A673 (cell line): ENCODE measurements at places on chromosomes 12 and 14. TPM values are rescaled to one million over a fixed set of nuclear protein-coding genes. Genes with fewer than 3 reads are reported as not detected.

SLC17A8 gene
- not detected in 2 replicates for total RNA-seq

GRCh38 chr12:75709503-75709902, 198.1 kb upstream of the KRR1 start:
- no peak for DNase-seq

DNA sequence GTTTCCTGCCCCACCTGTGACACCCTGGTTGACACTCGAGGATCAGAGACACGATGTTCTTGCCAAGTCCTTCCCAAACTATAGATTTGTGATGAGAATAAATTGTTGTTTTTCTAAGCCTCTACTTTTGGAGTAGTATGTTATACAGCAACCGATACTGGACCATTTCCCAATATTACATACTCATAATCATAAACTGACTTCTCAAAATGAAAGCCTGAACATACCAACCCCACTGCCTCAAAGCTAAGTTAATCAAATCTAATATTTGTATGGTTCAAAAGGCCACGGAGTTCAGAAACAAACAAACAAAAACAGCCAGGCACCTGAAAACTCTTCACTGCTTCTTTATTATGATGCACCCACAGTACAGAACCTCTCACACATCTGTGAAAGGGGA, 52.3 kb upstream of the GPHB5 start:
- no peak for DNase-seq

A2M gene
- 1.3 and 2.0 TPM in 2 replicates for total RNA-seq

DNA sequence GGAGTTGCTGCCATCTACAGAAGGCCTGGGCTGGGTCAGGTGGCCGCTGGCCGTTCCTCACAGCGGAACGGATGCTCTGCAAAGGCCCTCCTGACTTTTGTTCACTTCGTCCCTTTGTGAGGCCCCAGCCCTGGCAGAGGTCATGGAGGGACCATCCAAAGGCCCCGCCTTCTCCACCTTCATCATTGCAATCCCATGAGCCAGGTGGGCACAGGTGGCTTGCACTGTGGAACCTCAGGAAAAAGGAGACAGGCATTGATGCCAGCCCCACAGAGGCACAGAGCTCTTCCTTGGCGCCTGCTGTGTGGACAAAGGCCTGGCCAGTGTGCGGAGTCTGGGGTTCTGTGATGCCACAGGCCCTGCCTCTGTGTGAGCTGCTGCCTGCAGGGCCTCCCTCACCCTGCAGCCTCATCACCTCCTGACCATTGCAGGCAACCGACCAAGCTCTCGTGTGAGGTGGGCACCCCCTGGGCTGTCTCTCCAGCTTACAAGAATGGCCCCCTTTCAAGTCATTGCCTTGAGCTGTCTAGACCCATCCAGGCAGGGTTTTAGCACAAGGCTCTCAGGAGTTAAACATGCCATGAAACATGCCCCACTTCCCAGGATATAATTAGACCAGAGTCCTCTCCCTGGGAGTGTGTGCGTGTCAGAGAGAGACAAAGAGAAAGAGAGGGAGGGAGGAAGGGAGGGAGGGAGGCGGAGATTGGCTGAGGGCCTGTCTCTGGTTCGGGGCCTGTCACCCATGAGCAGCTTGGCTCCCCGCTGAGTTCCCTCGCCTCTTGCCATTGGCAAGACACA, 19.3 kb downstream of the NFKBIA start:
- DNase-seq: peak; percentile 93

- no peak for DNase-seq
Measured at GRCh38 chr12:114868995-114869834, 185.2 kb upstream of the TBX3 start.

DNA sequence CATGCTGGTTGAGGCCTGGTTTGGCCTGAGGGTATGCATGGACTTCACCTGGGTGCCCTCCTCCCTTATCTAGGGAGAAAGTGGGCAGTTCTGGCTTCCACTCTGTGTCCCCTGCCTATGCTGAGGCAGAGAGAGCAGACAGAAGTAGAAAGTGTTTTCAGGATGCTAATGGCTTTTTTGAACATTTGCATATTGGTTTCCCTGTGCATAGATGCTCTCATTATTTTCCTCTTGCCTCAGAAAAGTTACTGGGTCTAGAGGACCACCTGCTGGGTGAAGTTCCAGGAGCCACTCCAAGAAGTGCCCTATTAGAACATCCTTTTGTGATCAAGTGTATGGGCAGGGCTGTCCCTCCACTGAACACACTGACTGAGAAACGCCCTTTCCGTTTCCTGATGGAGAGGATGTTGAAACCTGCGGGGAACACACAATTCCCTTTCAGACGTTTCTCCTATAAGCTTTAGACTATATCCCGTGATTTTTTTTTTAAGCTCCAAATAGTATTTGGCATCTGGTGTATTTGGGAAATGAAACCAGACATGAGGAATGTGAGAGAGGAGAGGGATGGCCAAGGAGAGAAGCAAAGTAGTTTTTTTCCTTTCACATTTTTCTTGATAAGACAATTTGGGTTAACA, 66.6 kb downstream of the DAAM1 start:
- DNase-seq: peak; percentile 23

DNA sequence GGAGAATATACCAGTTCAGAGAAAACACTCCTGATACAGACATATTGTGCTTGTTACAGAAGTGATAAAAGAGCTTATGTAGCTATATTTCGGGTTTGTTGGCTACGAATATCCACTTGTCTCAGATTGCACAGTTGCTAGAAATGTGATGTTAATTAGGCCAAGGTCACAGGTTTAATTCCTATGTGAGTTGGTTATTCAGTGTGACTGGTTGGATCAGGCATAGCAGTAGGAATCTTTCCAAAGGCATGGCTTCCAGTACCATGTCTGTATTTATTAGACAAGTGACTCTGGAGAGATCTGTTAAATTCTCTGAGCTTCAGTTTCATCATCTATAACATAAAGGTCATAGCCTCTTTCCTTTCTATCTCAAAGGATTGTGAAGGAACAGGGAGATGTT, 152.7 kb upstream of the KITLG start:
- DNase-seq: no peak

DNA sequence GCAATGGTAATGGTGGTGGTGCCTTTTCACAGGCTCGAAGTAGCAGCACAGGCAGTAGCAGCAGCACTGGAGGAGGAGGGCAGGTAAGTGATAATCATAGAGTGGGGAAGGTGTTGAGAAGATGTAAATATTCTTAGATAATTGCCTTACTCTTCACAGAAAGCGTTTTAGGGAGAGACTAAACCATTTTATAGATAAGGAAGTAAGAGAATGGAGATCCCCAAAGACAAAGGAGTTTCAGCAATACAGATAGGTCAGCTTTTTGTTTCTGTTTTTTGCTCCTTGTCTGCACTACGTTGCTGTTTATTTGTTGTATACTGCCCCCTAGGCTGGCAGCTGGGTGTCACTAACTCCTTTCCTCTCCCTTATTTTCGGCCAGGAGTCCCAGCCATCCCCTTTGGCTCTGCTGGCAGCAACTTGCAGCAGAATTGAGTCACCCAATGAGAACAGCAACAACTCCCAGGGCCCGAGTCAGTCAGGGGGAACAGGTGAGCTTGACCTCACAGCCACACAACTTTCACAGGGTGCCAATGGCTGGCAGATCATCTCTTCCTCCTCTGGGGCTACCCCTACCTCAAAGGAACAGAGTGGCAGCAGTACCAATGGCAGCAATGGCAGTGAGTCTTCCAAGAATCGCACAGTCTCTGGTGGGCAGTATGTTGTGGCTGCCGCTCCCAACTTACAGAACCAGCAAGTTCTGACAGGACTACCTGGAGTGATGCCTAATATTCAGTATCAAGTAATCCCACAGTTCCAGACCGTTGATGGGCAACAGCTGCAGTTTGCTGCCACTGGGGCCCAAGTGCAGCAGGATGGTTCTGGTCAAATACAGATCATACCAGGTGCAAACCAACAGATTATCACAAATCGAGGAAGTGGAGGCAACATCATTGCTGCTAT, 2.0 kb downstream of the SP1 start:
- DNase-seq: peak; percentile 72

DNA sequence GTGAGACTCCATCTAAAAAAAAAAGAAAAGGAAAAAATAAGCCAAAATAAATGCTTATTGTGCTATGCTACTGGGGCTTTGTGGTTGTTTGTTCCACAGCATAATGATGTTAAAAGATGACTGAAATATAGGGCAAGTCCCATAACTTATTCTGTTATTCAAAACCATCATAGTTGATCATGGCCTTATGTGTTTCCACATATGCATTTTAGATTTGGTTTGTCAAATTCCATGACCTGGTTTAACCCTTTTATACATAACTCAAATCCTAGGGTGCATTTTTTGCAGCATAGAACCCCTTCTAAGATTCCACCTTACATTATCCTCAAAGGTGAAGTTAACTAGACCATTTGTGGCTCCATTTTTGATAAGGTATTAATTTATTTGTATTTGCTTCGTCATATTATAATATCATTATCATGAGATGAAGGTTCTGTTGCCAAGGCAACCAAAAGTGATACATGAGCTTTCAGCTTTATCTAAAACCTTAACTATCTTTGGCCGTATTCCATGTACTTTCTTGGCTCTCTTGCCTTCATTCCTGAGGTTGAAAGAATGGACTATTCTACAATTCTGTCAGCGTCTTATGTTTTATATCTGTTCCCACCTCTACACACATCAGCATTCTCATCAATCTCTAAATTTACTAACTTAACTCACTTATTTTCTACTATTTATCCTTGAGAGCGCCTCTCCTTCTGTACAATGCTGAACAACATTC, 138.7 kb upstream of the DYRK2 start:
- DNase-seq: no peak

GRCh38 chr14:92108345-92109254, 2.2 kb upstream of the ATXN3 start:
- peak; percentile 19 for DNase-seq

DNA sequence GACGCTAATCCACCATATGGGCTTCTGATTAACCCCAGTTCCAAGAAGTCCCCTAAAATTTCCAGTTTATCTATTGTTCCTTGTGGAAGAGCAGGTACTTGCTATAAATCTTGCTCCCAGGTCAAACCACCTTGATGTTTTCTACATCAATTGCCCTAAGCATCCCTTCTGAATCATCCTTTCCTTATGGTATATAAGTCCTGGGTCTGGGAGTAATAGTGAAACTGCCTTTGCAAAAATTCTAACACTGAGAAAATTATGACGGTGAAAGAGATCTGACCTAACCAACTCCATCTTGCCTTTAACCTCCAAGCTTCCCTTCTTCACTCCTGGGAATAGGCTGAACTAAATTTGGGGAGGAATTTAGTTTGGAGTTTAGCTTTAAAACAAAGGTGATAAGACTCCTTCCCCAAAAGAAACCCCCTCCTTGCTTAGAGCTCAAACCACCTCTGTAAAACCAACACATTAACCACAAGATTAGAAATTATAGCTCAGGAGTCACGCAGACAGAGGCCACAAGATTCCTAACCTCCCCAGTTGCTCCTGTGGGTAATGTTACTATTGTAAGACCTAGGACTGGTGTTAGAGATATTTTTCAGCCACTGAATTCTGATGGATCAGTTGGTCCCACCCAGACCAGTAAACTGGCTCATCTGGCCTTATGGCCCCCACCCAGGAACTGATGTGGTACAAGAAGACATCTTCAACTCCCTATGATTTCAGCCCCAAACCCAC, 33.8 kb upstream of the DTX1 start:
- no peak for DNase-seq

- DNase-seq: no peak
Measured at GRCh38 chr12:75568393-75568792, 57.0 kb upstream of the KRR1 start.

DNA sequence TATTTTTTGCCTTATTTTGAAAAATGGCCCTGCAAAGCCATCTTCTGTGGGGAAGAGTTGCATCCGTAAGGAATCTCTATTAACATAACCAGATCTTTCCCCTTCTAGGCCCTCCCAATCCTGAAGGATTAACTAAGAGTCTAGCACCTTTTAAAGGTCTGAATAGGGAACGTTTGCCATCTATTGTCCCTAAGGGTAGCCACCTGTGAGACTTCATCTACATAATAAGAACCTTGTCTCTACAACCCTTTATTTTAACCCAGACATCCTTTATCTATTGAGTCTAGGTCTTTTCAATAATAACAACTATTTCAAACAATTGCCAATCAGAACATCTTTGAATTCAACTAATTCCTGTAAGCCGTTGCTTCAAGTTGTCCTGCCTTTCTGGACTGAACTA, 4.4 kb downstream of the EDDM3B start:
- no peak for DNase-seq

- DNase-seq: no peak
Measured at GRCh38 chr12:116210131-116210530, 67.4 kb downstream of the MED13L start.

DNA sequence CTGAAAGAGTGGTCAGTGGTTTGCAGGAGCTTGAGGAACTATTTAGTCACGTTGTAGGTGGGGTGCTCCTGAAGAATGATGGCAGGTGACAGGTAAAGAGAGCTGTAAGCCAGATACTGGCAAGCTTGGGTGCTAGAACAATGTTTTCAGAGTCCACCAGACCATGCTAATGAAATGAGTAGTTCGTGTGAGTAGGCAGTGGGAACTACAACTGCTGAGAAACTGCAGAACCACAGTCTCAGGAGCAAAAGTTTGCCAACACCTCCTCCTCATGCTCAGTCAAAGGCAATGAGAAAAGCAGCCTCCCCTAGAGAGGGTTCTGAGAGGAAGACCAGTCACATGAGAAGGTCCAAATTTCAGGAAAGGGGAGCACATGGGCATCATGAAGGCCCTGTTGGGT, 91.3 kb downstream of the PRKD1 start:
- DNase-seq: no peak

GRCh38 chr12:94133964-94134795, 14.2 kb upstream of the PLXNC1 start:
- peak; percentile 70 for DNase-seq

GRCh38 chr14:80465546-80466220, 254.4 kb upstream of the DIO2 start:
- no peak for DNase-seq

DNA sequence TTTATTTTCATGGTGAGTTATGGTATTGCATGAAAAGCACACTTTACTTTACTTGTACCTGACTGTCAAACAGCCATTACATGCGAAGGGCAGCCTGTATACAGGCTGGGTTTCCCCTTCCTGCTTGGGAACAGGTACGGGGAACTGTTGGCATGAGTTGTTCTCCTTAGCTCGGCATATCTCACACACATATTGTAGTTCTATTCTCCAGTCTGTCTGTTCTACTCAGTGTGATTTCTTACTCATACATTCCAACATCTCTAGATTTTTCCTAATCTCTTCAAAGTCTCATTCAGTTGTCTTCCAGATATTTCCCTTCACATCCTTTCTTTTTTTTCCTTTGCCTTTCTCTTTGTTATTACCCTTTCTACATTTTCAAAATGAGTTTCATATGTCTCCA, 83.9 kb downstream of the HMGA2 start:
- no peak for DNase-seq

- no peak for DNase-seq
Measured at GRCh38 chr12:106845902-106846301, 71.4 kb downstream of the RIC8B start.

CCDC38 gene
- total RNA-seq: 0.24 and 0.26 TPM in 2 replicates

- DNase-seq: peak; percentile 46
Measured at GRCh38 chr14:38210587-38211216, 3.0 kb downstream of the SSTR1 start.

DEGS2 gene
- 0.07 TPM in 1 of 2 replicates, not detected in the other for total RNA-seq

DNA sequence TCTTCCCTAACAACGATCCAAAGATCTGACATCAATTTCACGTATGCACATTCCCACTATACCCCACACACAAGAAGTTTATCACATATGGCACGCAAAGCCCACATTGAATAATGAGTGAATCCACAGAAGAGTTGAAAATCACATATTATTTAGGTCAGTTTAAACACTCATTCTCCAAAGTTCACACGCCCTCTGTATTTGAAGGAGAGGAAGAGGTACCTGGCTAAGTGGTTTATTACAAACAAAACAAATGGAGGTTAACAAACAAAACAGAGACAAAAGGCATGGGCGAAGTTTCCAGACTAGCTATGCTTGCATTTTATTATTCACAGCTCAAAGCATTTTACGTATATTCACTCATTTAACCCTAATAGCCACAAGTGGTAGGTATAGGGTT, 41.8 kb downstream of the CPM start:
- DNase-seq: no peak
